AG08395 (cell line): ENCODE measurements at places on chromosomes 7 and 10.
A peak's percentile ranks its signal among the peaks of the same experiment; 100 is the strongest.

GRCh38 chr10:120217736-120218135 is 239.3 kb upstream of the PLPP4 start:
- DNase-seq, result no peak

DNA sequence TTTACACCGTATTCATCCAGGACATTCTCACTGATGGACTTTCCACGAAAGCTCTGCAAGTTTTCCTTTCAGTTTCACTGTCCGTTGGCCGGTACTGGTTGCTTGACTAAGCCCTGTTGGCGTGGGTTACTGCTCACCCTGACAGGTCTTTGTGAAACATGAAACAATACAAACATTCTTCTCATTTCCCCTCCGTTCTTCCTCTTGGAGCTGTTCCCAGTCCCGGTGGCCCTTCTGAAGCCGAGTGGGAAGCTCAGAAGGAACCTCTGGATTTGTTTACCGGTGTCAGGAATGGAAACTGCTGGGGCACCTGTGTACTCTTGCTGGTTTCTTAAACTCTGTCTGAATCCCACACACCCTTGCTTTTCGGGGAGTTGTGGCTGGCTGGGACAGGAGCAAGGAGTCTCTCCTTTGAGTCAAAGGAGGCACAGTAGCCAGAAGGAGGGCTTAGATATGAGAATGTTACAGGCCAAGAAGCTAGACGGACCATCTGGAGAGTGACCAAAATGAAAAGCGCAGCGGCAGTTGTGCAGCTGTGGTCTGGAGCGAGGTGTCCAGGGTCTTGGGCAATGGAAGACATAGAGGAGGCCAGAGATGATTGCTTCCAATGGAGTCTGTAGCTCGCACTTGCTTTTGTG is 45.7 kb downstream of the LYZL2 start:
- DNase-seq, result peak; percentile 68

GRCh38 chr10:57320416-57320815 is 947.3 kb downstream of the IPMK start:
- no peak for DNase-seq

GRCh38 chr10:111551001-111551400 is 474.2 kb downstream of the ADRA2A start:
- DNase-seq, result peak; percentile 29

GRCh38 chr7:102991540-102992214 is 78.9 kb downstream of the LRRC17 start:
- DNase-seq, result peak; percentile 79
